Inflammatory macrophage treated with lipopolysaccharide for 4 hours (primary cell): ENCODE measurements at places on chromosomes 12 and 14.

GRCh38 chr14:94321421-94322271 is 1.5 kb downstream of the SERPINA6 start:
- no peak for DNase-seq

GRCh38 chr12:124952801-124953200 is 36.1 kb downstream of the DHX37 start:
- no peak for DNase-seq

DNA sequence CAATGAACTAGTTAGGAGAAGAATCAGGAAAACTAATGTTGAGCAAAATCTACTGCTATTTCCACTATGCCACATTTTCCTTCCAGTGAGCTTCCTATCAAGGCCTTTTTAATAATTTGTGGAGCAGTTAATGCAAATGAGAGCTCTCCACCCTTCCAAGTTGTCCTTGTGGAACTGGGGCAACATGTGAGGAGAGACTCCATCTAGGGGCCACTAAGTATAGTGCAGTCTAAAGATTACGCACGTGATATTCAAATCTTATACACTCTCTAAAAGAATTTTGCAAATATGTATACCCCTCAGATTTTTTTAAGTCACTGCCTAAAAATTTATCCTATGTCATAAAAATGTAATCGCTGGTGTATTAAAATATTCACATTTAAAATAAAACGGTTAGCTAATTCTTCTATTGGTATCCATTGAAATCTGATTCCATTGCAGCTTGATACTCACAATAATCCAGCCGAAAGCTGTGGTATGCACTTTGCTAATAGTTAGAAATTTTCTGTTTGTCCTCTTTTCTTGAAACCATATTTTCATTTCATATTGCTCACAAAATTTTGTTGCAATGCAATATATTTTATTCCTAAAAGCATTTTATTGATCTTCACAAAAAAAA is 100.1 kb downstream of the PAH start:
- peak; percentile 16 for DNase-seq

DNA sequence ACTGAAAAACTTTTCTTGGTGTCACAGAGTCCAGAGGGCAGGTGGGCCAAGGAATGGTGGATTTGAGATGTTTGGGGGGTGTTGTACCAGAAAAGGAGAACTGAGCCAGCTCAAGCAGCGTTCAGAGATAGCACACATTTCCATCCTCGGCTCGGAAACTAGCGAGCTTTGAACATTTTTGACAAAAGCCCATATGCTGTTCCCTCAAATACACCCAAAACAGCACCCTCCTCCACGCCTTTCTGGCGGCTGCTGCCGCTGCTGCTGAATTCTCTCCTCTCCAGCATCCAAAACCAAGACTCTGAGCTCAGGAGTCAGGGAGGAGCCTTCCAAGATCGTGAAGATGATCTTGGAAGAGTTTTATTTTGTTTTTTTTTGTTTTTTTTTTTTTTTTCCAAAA is 961 bp downstream of the SRRM4 start:
- DNase-seq = no peak

- DNase-seq = no peak
These were observed at the start of gene CRIP1 for GRCh38 chr14:105486163-105486973. Gene CRIP1 (plus strand): TSS chr14:105486886. CDS start chr14:105487260, 374 bp downstream.

DNA sequence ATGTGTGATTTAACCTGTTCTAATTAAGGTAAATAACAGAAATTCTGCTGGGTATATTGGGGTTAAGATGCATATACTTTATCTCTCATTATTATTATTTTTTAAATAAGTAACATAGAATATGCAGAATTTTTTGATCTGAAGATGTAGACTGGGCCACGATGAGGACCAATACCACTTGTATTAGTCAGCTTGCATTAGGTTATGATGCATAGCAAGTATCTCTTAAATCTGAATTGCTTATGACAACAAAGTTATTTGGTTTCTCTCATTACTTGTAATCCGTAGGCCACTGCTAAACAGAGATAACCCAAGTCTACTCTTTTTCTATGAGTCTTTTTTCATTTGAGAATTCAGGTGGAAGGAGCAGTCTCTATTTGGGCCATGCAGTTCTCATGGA is 145.5 kb upstream of the NOVA1 start:
- no peak for DNase-seq

DNA sequence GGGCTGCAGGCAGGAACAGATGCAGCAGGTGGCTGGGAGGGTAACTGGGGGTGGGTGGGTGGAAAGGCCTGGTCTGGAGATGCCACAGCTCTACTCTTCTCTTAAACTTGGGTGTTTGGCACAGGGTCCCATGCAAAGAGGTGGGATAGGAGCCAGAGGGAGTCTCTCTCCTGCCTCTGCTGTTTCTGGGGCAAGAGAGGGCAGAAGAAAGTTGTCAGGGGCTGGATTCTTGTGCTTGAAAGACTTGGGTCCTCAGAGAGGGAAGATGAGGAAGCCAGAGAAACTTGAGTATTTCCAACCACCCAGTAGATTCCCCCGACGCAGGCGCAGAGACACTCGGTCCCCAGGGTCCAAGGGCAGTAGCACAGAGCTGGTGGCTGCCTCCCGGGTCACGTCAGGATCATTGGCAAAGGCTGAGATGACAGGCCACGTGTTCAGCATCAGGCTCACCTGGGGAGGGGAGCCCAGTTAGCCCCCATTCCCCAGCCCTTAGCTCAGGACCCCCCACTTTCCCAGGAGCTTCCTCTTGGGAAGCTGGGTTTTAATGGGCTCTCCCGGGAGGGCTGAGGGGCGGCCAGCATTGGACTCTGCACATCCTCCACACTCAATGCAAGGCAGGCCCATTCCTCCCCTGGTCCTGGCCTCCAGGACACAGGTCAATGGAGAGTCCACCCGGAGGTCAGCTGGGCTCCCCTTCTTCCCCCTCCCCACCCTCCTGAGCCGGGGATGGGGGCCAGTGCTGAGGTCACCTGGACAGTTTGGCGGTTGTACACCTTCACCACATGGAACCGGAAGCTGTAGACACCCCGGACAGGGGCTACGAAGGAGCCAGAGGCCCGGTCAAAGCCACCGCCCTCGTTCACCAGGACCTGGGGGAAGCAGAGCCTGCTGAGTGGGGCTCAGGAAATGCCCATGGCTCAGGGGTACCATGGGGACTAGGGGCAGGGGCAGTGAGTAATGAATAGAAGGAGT is 1.6 kb downstream of the CBLN3 start:
- DNase-seq = no peak

- DNase-seq = no peak
These were observed 81.4 kb downstream of the NTN4 start for GRCh38 chr12:95709152-95709551.

- no peak for DNase-seq
These were observed 72.7 kb downstream of the TPH2 start for GRCh38 chr12:72011374-72011773.

DNA sequence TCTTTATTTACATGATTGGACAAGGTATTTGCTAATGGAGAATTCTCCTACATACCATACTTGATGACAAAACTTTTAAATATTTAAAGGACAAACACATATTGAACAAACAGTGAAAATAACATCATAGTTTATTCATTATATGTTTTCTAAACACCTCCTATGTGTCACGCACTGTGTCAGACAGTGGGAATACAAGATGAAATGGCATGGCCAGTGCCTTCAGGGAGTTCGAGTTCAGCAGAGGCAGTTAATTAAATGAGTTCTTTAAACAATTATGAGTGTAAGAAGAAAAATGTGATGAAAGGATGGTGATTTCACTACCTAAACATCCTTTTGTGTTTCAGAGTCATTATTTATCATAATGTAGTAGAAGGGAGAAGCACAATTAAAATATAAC is 159.8 kb downstream of the KCNH5 start:
- DNase-seq = no peak

DNA sequence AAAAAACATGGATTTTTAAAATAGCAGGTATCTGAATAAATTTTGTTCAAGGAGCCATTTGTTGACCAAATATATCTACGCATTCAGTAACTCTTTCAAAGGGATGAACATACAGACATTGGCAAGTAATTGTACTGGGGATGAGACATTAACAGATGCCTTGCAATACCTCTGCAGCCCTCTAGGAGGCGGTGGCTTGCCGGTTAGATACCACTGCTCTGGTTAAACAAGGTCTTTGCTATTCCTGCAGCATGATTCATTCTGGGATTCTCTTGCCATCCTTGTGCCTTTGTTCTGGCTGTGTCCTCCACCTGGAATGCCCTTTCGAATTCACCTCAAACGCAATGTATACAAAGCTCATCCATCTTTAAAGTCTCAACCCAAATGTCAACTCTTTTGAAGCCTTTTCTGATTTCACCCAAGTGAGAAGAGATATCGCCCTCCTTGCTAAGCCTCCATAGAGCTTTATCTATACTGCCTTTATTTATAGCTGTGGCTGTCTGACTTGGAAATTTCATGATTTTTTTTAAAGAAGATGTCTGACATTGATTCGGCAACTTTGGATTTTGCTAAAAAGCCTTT is 131.0 kb upstream of the SRRM4 start:
- DNase-seq = peak; percentile 5

DNA sequence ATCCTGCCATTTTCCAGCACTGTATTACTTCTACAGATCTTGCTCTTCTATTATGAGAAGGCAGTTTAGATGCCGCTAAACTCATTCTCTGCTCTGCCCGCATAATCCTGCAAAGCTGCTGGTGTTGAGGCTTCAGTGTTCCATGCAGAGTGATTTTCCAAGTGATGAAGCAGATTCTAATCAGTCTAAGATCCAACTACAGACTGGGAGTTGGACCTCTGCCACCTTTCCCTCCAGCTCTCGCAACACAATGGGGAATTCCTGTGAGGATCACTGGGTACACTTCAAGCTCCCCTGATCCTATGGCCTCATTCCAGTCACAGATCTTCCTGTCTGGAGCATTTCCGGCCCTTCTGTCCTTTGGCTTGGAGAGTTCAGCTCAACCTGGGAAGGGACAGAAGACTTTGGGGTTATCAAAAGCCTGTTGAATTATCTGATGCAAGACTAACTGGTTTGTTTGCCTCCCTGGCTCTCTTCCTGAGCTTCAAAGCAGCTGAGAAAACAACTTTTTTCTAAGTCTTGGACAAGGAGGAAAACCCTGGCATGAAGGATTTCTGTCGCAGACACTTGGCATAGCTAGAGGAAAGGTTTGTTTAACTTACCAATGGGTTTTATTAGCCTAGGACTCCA is 333.9 kb downstream of the ZFP36L1 start:
- DNase-seq = no peak

GRCh38 chr12:43099691-43100163 is 452.3 kb downstream of the ADAMTS20 start:
- no peak for DNase-seq

DNA sequence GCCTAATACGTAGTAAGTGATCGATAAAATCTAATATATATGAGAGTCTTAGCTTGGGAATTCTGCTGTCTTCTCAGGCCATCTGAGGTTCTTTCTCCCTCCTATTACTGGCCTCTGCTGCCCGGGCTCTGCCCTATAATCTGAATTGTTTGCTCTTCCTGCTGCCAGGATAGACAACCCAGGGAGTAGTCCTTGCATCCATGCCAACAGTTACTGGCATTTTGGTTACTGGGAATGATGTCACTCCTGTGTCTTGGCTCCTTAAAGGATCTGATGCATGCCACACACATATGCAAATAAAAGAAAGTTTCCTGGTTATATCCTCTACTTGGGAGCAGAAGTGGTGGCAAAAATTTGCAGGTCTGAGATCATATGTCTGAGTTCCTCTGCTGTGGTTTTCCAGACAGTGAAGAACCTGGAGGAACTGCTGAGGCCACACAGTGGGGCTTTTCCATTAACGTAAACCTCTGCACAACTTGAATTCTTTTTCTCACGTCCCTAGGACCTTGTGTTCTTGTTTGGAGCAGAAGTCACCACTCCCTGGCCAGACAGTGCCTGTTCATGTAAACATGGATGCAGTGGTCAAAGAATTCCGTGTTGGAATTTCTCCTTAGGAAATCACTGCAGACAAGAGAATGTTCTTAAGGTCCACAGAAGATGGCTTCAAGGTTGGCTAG is 320.6 kb upstream of the TBX3 start:
- DNase-seq = no peak

- peak; percentile 43 for DNase-seq
These were observed 17.7 kb downstream of the WNT5B start for GRCh38 chr12:1646569-1647284.

- no peak for DNase-seq
These were observed 25.2 kb upstream of the TSPAN8 start for GRCh38 chr12:71183018-71183417.

GRCh38 chr14:79093531-79093930 is 923.4 kb downstream of the NRXN3 start:
- DNase-seq = no peak

- peak; percentile 84 for DNase-seq
These were observed 5.2 kb upstream of the LRP1-AS start for GRCh38 chr12:57152639-57153038.

- DNase-seq = no peak
These were observed 346.7 kb upstream of the CCDC196 start for GRCh38 chr14:66139432-66139831.

- DNase-seq = no peak
These were observed 48.9 kb upstream of the PPP1CC start for GRCh38 chr12:110791589-110791988.

DNA sequence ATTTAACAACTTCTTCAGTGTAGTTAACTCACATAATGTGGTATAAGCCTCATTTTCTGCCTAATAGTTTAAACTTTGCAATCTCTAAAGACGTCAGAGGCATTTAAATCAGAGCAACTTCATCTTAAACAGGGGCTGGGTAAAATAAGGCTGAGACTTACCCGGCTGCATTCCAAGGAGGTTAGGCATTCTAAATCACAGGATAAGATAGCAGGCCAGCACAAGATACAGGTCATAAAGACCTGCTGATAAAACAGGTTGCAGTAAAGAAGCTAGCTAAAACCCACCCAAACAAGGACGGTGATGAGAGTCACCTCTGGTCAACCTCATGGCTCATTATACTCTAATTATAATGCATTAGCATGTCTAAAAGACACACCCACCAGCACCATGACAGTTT is 115.6 kb upstream of the PKP2 start:
- no peak for DNase-seq

GRCh38 chr12:68303850-68304249 is 28.3 kb downstream of the MDM1 start:
- DNase-seq = no peak

GRCh38 chr12:40240779-40241178 is 16.0 kb downstream of the LRRK2 start:
- no peak for DNase-seq

GRCh38 chr12:12922191-12922616 is 29.8 kb downstream of the GPRC5D start:
- peak; percentile 41 for DNase-seq

GRCh38 chr12:118312578-118312977 is 60.1 kb downstream of the TAOK3 start:
- peak; percentile 22 for DNase-seq

DNA sequence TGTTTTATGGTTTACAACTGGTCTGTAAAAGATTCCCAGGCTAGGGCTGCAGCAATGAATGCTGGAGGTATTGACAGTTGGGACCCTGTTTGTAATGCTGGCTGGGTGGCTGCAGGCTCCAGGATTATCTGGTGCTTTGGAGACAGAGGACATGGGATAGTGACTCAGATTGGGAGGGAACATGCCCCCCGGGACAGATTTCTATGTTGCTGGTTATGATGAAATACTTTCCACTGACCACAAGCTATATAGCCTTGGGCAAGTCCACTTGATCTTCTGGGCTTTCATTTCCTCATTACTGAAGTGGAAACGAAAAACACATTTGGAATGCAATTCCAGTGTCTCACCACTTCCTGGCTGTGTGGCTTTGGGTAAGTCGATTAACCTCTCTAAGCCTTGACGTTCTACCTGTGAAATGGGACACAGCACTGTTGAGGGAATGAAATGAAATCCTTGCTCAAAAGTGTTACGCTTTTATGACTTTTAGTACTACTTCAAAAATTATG is 6.3 kb upstream of the TPCN1 start:
- DNase-seq = peak; percentile 99
